Activated CD4-positive, alpha-beta T cell treated with anti-CD3 and anti-CD28 coated beads, Interleukin-2, amount 50 U/mL, for 48 hours (primary cell): ENCODE measurements at places on chromosomes 11 and 22.

DNA sequence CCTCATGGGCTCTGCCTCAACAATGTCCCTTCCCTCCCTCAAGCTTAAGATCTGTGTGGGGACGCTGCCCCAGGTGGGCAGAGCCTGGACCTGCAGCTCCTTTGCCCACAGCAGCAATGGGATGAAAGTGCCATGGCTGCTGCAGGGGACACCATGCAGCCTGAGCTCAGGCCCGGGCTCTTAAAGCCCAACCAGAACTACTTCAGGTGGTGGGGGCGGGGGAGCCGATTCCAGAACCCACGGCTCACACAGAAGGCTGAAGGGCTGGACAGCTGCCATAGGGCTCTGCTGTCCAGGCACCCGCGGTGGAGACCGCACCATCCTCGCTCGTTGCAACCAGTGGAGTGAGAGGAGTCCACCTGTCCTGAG is 12.5 kb downstream of the CHID1 start:
- no peak for DNase-seq

DNA sequence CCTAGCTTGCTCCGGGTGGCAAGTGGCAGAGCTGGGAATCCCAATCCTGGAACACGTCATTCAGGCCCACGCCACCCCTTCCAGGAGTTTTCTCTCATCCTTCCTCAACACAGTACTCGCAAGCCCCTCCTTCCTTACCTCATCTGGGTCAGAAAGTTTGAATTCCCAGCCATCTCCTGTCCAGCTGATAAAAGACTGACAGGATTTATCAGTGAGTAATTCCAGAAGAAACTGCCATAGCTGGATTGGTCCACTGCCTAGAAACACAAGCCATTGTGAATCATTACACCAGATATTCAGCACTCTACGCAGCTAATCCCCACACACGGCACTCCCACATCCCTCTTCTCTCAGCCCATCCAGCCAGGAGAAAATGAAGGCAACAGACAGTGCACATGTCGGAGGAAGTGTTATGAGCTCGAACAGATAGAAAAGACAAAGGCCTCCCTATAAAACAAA is 124.0 kb downstream of the ETS1 start:
- DNase-seq: no peak

GRCh38 chr22:26045051-26045450 is 124.2 kb upstream of the SEZ6L start:
- DNase-seq: no peak

DNA sequence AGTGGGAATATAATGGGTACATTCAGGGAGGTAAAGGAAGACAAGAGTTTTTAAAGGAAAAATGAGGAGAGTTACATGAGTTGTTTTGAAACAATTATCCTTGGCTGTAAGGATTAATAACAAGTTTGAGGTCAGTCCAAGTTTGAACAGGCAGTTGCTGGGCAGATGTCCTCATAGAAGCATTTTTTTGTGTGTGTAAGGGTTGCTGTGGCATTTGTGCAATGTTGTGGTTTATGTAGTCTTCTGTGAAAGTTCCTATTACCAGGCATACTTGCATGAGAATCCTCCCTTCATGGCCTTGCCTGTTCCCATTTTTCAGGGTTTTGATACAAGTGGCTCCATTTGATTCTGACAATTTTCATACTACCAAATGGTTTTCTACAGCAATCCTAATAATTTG is 400.2 kb downstream of the KCNA4 start:
- no peak for DNase-seq
